Skin of body (tissue), 3 donors: ENCODE measurements at places on chromosomes 12 and 14.

GRCh38 chr14:22996768-22997654 lies 12.9 kb downstream of the C14orf93 start:
- no peak for DNase-seq

DNA sequence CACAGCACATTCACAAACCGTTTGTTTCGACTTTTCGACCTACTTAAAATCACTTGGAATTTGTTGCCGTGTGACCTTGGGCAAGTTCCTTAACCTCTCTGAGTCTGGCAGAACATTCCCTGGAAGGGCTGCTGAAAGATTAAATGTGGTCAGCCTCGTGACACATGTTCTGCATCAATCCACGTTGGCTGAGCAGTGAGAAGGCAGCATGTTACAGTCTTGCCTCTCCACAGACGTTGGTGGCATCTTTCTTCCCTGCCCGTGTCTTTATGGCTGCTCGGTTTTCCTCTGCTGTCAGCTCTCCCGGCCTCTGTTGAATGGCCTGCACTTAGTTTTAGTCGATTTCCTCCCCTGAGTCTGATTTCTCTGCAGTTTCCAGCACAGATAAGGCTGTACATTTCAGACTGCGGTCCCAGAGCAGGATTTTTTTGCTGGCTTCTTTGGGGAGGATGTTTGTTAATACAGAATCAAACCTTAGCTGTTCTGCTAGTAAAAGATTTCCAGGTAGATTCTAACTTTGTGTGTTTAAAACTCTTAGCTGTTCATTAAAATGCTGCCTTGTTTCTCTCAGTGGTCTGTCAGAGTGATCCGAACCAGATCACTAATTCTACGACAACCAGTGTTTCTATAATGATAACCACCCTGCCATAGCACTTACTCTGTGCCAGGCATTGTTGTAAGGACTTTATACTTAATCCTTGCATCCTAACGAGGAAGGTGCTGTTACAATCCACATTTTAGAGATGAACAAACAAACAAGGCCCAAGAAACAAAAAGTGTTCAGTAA lies 217.1 kb downstream of the CHST11 start:
- no peak for DNase-seq

- DNase-seq = no peak
Observed at GRCh38 chr12:18352312-18352711, 91.0 kb downstream of the PIK3C2G start.

GRCh38 chr14:31657917-31658316 lies 96.7 kb downstream of the NUBPL start:
- no peak for DNase-seq

DNA sequence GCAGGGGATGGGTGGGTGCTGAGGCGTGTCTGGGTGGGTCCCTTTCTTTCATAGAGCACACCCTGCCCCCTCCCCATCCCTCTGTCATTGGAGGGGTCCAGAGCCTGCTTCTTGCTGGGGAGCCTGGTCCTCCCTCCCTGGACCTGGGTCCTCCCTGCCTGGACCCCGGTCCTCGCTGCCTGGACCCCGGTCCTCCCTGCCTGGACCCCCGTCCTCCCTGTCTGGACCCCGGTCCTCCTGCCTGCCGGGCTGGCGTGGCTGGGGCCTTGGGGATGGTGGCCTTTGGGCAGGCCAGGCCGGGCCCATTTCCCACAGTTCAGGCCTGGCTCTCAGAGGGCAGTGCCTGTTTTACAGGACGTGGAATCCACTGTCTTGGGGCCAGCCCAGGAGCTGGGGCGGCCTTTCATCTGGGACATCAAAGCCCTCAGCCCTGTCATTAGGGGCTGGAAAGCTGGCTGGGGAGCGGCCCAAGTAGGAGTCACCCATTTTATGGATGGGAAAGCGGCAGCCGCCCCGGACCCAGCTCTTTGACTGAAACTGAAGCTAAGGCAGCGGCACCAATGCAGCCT lies 44.6 kb downstream of the KIF26A start:
- no peak for DNase-seq

DNA sequence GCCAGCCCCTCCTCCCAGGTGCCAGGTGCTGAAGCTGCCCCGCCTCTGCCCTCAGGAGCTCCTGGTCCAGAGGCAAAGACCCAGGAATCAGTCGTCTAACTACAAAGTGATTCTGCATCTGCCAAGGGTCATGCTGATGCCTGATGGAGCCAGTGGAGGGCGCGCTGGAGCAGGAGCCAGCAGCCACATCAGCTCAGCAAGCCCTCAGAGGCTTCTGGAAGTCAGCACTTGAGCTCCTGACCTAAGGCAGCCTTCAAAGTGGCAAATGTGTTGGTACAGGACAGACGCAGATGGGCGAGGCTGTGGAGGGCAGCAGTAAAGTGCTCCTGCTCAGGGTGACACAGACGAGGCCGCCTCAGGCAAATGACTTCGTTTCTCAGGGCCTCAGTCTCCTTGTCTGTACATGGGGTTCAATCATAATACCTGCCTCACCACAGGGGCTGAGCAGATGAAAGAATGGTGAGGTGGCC lies 10.9 kb downstream of the C12orf43 start:
- no peak for DNase-seq

GRCh38 chr14:68470361-68470760 lies 322.5 kb downstream of the ZFP36L1 start:
- DNase-seq = no peak

- DNase-seq = peak; percentile 56
Observed at GRCh38 chr14:94136575-94137331, 7.3 kb upstream of the IFI27L2 start.

- DNase-seq = no peak
Observed at GRCh38 chr14:54377501-54377900, 19.3 kb upstream of the CDKN3 start.

GRCh38 chr12:16325426-16325825 lies 22.0 kb upstream of the MGST1 start:
- DNase-seq = no peak

DNA sequence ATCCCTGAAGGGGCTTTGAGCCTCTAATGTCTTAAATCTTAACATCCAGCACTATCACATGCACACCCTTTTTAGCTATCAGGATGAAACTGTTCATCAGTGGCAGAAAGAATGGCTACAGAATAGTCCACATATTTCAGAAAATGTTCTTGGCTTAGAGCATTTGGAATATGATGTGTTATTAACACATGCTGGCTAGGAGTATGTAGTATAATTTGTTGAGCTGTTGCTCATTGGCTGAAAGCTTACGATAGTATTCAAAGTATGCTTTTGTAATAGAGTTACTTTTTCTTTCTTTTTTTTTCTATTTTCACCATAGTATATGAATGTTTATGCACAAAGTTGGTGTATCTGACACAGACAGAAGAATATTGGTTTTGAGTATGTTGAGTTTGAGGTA lies 55.1 kb downstream of the MNAT1 start:
- no peak for DNase-seq

- no peak for DNase-seq
Observed at GRCh38 chr14:80387563-80387981, 176.3 kb upstream of the DIO2 start.

DNA sequence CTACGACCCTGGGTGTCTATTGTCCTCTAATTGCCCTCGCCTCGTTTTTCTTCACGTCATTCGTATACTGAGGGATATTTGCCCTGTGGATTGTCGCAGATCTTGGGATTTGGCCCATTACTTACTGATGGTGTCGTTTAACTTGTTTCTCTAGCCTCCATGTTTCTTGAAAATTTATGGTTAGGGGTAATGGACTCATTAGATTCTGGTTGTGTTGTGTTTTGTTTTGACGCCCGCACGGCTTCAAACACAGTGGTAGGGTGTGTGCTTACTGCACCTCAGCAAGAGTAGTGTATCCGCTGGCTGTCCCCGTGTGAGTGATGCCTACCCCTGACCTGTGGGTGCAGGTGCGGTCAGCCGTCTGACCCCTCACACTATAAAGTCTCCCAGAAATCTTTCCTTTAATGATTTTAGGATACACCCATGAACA lies 874 bp upstream of the RNU6-8 start:
- no peak for DNase-seq

DNA sequence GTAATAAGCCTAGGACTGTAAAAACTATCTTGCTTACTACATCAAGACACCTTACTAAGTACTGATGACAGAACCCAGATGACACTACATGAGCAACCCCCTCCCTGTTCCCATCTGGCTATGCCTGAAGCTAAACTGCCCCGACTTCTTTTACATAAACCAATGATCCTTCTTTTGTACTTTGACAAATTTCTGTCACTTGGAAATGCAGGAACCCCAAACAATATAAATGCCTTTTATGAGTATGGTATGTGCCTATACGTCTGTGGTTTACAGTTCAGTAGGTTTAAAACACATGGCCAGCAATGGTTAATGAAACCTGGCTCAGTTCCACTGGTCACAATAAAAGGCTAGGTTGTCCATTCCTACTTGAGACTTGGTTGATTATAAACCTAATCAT lies 6.1 kb downstream of the SYCP3 start:
- no peak for DNase-seq

- DNase-seq = no peak
Observed at GRCh38 chr12:132413931-132414588, 75.9 kb upstream of the FBRSL1 start.

GRCh38 chr14:75430526-75430925 lies 2.7 kb downstream of the JDP2 start:
- DNase-seq = peak; percentile 64

GRCh38 chr12:96986883-96987523 lies 79.9 kb downstream of the NEDD1 start:
- DNase-seq = no peak
